ENCODE measurements at places on chromosomes 11 and 22. TPM values are rescaled to one million over a fixed set of nuclear protein-coding genes. Genes with fewer than 3 reads are reported as not detected.

DNA sequence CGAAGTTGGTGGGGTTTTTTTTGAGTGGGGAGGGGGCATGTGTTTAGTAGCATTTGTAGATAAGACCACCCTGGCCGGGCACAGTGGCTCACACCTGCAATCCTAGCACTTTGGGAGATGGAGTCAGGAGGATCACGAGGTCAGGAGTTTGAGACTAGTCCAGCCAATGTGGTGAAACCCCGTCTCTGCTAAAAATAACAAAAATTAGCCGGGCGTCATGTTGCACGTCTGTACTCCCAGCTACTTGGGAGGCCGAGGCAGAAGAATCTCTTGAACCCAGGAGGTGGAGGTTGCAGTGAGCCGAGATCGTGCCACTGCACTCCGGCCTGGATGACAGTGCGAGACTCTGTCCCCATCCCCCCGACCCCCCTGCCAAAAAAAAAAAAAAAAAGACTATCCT lies 34.6 kb downstream of the CECR2 start:
- H3K27me3 ChIP-seq: no peaks in the 10 kb centered on the region
- H3K4me1 ChIP-seq: peaks cover 2% of the 10 kb centered on the region
- H3K27ac ChIP-seq: no peak overlapping the region
- no peak overlapping the region for H3K4me3 ChIP-seq
- no peak for DNase-seq
- no peaks in the 10 kb centered on the region for H3K36me3 ChIP-seq

DNA sequence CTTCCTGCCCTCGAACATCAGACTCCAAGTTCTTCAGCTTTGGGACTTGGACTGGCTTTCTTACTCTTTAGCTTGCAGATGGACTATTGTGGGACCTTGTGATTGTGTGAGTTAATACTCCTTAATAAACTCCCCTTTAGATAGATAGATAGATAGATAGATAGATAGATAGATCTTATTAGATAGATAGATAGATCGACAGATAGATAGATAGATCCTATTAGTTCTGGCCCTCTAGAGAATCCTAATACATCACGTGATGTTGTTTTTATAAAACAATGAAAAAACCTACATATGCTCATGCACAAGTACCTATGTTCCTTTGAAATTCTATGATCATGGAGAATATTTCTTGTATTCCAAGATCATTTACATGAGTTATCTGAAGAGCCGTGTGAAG lies 23.9 kb downstream of the APOBEC3H start:
- no peak overlapping the region for H3K4me3 ChIP-seq
- no peaks in the 10 kb centered on the region for H3K36me3 ChIP-seq
- DNase-seq: no peak
- H3K4me1 ChIP-seq: peaks cover 4% of the 10 kb centered on the region
- H3K27ac ChIP-seq: no peak overlapping the region

DNA sequence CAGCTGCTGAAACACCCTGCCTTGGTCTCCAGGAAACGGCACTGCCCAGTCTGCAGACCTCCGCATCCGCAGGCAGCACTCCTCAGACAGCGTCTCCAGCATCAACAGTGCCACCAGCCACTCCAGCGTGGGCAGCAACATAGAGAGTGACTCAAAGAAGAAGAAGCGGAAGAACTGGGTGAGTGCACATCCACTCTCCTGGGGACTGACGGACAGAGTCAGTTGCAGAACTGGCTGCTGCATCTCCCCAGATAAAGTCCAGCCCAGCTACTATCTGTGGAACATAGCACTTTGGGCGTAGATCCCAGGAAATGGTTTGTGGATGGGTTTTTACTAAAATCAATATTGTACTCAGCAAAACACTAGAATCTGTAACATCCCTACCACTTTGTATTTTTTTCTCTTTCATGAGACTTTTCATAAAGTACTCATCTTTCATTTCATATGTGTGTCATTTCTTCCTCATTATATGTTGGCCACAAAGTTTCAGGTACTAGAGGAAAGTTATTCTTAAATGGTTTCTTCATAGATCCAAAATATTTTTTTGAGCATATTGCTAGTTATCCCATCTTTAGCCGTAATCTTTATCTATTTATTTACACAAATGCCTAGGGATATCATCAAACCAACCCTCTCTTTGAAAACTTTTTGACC lies 80.1 kb downstream of the DBX1 start:
- H3K27ac ChIP-seq: no peak overlapping the region
- no peak for DNase-seq
- H3K4me3 ChIP-seq: no peak overlapping the region
- no peaks in the 10 kb centered on the region for H3K4me1 ChIP-seq
- no peaks in the 10 kb centered on the region for H3K27me3 ChIP-seq

GRCh38 chr11:692824-693414 lies 2.1 kb downstream of the DEAF1 start:
- no peak overlapping the region for H3K4me3 ChIP-seq
- no peaks in the 10 kb centered on the region for H3K27me3 ChIP-seq
- H3K4me1 ChIP-seq: peaks cover 23% of the 10 kb centered on the region
- peaks cover 14% of the 10 kb centered on the region for H3K36me3 ChIP-seq
- no peak for DNase-seq
- H3K27ac ChIP-seq: peak overlapping the region; percentile 55

GRCh38 chr11:8038393-8038792 lies 42.6 kb upstream of the TUB start:
- no peak overlapping the region for H3K27ac ChIP-seq
- H3K36me3 ChIP-seq: no peaks in the 10 kb centered on the region
- H3K4me1 ChIP-seq: peaks cover 4% of the 10 kb centered on the region
- DNase-seq: no peak

DNA sequence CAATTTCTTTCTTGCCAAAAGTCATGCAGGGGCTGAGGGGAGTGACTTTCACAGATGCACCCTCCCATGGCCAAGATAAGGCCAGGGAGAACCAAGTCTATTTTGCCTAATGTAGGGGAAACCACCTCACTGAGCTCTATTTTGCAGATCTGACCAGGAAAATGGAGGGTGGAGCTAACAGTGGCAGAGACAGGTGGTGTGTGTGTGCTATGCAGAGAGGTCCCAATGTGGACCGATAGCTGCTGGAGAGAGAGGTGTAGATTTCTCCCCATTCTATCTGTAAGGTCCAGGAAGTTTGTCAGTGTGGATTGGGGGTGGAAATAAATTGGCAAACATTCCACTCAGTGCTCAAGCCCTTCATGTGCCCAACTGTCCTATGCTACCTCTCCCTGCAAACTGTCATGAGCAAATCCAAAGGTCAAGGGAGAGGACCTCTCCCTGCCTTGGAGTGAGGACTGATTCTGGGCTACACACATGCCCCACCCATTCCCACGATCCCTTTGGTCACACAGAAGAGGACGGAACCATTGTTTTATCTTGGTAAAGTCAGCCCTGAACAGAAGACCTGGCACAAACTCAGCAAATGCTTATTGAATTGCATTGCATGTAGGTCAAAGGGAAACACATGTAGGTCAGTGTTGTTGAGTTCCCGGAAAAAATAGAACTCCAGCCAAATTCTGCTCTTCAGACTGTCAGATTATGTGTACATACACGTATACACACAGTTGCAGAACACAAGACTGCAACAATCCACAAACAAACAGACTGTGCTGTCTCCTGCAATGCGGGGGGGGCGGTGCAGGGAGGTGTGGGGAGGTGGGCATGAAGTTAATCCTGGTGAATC lies 65.9 kb downstream of the C11orf58 start:
- H3K27me3 ChIP-seq: no peaks in the 10 kb centered on the region
- no peaks in the 10 kb centered on the region for H3K36me3 ChIP-seq
- no peak overlapping the region for H3K4me3 ChIP-seq

DNA sequence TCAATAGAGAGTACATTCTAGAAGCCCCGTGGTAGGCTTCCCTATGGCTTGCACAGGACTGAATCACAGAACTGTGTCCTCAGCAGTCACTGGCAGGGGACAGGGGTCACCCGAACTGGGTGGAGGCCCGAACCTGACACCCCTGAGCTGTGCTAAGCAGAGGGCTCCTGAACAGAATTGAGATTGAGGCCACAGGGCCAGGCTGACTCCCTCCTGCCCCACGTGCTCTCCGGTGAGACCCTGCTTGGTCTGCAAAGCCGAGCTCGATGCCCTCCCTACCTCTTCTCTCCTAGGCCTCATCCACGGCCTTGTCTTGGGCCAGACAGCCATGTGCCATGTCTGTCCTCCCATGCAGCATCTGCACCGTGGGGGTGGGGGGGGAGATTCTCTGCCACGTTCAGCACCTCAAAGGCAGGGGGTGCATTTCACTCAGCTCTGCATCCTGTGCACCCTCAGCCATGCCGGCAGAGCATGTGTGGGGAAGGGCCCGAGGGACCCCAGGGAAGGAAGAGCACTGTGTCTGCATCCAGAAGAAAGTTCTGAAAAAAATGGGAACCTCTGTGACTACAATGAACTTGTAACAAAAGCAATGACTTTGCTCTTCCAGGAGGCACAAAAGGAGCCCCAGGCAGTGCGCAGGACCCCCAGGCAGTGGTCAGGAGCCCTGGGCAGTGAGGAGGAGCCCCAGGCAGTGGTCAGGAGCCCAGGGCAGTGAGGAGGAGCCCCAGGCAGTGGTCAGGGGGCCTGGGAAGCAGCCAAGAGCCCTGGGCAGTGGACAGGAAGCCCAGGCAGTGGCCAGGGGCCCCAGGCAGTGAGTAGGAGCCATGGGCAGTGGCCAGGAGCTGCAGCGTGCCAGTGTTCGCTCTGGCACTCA lies 76.7 kb upstream of the SEPTIN5 start:
- peaks cover 5% of the 10 kb centered on the region for H3K27me3 ChIP-seq
- H3K4me3 ChIP-seq: no peak overlapping the region
- H3K27ac ChIP-seq: no peak overlapping the region
- no peak for DNase-seq
- no peaks in the 10 kb centered on the region for H3K36me3 ChIP-seq
- H3K4me1 ChIP-seq: no peaks in the 10 kb centered on the region

GRCh38 chr11:35223991-35224390 lies 85.0 kb downstream of the CD44 start:
- H3K36me3 ChIP-seq: peaks cover 53% of the 10 kb centered on the region
- peaks cover 9% of the 10 kb centered on the region for H3K4me1 ChIP-seq
- H3K4me3 ChIP-seq: no peak overlapping the region
- H3K27ac ChIP-seq: peak overlapping the region; percentile 80
- H3K27me3 ChIP-seq: no peaks in the 10 kb centered on the region

GRCh38 chr11:111922803-111923202 lies 4.1 kb downstream of the C11orf52 start:
- H3K4me3 ChIP-seq: no peak overlapping the region
- peak; percentile 85 for DNase-seq
- no peaks in the 10 kb centered on the region for H3K36me3 ChIP-seq
- peak overlapping the region; percentile 79 for H3K27ac ChIP-seq
- H3K4me1 ChIP-seq: peaks cover 39% of the 10 kb centered on the region

DNA sequence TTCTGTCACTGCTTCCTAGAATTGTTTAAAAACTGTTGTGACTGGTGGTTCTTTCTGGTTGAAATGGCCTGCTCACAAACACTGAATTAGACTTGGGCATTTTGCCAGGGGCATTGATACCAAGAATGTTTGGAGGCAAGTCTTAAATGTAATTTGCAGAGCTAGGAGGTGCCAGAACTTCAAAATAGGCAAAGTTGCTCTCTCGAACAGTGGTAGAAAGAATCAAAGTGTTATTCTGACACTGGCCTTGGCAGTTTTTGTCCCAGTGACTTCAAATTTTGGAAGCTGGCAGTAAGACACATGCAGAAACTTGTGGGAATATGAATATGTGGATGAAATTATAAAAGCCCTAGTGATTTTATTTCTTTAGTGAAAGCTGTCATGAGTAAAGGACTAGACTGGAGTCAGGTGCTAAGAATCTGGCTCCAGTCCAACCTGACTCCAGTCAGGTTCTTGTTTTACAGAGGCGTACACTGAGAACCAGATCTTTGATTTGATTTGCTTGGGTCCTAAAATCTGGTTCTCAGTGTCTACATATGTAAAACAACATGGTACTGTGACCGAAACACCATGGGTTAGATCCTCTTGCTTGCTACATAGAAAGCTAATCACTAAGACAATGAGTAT lies 20.9 kb downstream of the SVIP start:
- H3K27ac ChIP-seq: peak overlapping the region; percentile 74
- peaks cover 3% of the 10 kb centered on the region for H3K4me1 ChIP-seq
- no peaks in the 10 kb centered on the region for H3K36me3 ChIP-seq
- no peak for DNase-seq

DNA sequence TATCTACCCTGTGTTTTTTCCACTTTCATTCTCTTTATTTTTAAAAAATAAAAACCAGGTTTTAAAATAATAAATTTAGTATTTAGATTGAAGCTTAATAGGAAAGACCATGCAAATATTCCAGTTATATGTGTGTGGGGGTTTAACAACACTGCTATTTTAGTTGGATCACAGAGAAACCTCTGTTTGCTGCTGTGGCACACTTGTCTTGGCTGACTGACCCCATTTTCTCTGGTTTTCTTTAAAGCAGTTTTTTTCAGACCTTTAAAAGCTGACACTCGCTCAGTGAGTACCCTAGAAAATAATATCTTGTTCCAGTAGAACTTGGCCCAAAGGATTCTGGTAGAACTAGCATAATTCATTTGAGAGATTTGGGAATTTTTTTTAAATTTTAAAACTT lies 31.6 kb downstream of the ACER3 start:
- H3K27ac ChIP-seq: no peak overlapping the region
- no peaks in the 10 kb centered on the region for H3K36me3 ChIP-seq

OR4C5 gene
- total RNA-seq: not detected

THAP12 gene
- total RNA-seq: 65.2 TPM

VPREB3 gene
- 0.40 TPM for total RNA-seq

PLA2G6 gene
- 10.1 TPM for total RNA-seq

GGT5 gene
- 3.4 TPM for total RNA-seq

PLAAT2 gene
- total RNA-seq: not detected

Measured in muscle of leg (tissue), 16 donors.